ENCODE measurements at places on chromosomes 12 and 14.
A peak's percentile ranks its signal among the peaks of the same experiment; 100 is the strongest.

DNA sequence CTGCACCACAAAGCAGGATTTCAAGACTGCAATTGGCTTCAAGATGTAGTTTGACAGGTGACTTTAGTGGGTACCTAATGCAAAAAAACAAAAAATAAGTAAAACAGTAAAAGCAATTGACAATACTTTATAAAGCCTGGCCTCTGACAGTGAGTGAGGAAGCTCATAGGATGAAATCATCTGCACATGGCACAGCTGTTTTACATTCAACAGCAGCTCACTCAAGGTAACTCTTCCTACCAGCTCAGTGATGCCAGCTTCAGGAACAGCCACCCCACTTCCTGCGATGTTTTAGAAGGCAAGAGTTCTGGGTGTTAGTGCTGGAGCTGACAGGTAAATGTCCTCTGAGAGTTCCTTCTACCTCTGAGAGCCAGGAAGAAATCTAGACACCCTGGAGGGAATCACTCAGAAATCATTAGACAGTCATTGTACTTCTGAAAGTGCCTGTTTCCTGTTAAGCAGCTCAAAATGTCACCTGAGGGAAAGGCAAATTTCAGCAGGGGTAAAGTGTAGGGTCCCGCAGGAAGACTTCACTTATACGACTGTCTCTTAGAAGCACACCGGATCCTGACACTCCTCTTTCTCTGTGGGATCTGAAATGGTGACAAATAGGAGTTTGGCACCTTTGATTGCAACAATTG, 99.9 kb downstream of the FOXN3 start:
- DNase-seq = no peak

GRCh38 chr12:8156845-8157244, at the start of gene ZNF705A:
Gene ZNF705A, plus strand, starts transcription at chr12:8157015. Its CDS starts 15,611 bp downstream, at chr12:8172626.
- no peak for DNase-seq

GRCh38 chr12:61991661-61992060, 268.5 kb upstream of the USP15 start:
- no peak for DNase-seq

DNA sequence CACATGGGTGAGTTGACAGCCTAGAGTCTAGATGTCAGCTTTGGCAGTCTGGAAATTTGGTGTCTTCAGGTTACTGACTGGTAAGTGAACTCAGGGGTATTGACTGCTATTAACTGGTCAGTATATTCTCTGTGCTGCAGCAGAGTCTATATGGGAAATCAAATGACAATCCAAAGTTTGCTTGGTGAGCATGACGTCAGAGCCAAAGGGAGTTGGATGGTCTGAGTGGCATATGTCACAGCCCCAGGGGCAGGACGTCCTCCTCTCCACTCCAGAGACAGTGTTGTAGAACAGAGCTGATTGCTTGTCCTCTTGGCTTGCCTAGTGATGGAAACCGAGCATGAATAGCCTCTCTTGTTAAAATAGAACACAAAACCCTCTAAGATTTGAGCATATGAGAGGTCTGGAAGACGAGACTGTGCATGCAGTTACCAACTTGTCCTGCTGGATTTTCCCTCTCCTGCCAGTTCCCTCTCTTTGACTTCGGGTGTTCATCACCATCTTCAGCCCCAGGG, 3.3 kb upstream of the TBC1D30 start:
- no peak for DNase-seq

DNA sequence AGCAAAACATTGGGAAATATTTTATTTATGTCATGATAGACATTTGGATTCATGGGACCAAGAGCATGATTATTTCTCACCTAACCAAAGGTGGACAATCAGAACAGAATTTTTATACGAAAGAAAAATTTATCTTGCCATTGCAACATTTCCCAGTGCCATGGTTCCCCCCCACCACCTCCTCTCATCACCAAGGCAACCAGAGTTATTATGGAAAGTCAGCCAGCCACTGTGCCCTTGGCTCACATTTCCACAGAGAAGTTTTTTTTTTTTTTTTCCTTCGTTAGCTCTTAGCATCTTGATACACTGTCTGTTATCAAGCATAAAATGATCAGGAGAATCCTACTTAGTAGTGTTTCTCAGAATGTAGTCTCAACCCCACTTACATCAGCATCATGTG, 176.4 kb upstream of the TMTC1 start:
- DNase-seq = no peak

DNA sequence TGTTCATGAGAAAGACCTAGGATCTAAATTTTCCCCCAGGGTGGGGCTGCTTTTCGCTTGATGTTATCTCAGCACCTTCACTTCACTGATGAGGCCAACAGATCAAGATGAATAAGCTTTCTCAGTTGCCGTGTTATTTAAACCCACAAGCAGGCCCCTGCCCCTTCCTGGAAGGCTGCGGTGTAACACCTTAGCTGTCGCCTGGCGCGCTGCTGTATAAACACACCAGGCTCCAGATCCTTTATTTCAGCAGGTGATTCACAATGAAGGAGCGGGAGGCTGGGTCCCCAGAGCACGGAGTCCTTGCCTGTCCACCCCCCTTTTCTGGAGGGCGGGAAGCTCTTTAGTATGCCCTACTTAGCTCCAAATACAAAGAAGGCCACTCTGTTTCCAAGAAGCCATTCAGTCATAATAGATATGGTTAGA, 515.4 kb downstream of the FUT8 start:
- DNase-seq = peak; percentile 33

DNA sequence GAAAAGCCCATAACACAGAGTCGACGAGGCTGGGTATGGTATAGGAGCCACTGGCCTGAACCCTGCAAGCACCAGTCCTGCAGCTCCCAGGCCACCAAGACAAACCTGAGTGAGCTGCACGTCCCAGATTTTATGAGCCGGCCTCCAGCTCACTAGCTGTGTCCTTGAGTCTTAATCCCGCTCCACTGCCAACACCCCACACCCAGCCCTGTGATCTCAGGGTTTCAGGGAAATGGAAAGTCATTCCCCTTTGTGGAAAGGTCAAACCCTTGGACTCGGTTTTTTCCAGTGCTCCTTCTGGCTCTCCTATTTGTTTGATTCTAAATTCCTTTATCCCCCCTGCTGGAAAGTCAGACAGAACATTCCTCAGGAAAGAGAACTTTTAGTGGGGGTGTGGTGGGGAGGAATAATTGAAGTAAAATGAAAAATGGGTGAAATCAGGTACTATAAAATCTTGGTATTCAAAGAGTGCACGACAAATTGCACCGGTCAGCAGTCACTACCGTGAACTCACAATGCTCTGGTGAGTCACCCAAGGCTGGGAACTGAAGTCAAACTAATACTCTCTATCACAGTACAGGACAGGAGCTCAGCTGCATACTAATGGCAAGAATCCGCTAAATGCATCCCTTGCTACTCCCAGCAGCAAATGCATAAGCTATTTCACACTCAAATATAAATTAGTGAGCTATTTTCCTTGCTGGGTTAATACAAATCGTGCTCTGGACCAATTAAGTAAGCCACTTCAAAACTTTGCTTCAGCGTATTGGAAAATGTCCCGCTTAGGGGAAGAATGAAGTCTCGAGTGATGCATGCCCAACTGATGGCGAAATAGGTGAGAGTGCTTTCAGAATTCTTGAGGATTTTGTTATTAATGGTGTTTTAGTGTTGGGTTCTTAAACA, 9.0 kb downstream of the PITPNM2 start:
- DNase-seq = no peak

DNA sequence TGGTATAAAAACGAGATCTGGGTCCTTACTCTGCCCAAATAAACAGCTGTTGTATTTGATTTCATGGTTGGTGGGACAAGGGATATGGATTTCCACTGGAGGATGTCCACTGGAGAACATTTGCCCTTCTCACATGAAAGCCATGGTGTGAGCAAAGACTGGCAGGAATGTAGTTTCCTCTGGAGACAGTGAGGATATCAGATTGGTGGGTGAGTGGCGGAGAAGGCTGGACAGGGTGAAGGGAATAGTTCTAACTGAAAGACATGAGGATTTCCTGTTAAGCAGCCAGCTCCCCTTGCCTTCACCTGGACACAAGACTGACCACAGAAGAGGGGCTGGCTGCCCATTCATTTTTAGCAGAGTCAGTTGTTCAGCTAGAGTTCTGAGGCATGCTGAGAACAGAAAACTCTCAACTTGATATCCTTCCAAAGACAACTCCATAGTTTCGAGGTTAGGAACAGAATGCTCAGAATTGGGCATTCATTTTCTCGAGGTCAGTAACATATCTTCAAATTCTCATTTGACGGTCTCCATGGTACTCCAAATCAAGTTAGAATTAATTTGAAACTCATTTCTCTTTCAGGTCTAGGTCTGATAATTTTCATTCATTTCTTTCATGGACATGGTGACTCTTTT, 365.7 kb downstream of the LRIG3 start:
- DNase-seq = no peak

- no peak for DNase-seq
Observed at GRCh38 chr14:104595116-104595675, 9.4 kb downstream of the TMEM179 start.

DNA sequence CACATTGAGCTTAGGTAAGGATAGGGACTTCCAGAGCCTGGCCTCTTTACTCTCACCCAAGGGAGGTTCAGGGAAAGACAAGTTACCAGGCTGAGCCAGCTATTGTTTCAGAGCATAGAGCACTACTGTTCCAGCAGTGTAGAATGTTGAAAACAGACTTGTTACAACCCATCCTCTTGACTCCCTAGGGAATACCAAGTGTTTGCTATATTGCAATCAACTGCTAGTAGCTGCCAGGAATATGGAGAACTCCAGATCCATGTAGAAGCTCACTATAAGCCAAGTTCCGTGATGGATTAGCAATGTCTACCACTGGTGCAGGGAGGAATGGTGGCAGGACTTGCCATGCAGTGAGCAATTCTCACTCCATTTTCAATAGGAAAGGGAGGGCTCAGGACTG, 199.8 kb upstream of the RBM19 start:
- no peak for DNase-seq

DNA sequence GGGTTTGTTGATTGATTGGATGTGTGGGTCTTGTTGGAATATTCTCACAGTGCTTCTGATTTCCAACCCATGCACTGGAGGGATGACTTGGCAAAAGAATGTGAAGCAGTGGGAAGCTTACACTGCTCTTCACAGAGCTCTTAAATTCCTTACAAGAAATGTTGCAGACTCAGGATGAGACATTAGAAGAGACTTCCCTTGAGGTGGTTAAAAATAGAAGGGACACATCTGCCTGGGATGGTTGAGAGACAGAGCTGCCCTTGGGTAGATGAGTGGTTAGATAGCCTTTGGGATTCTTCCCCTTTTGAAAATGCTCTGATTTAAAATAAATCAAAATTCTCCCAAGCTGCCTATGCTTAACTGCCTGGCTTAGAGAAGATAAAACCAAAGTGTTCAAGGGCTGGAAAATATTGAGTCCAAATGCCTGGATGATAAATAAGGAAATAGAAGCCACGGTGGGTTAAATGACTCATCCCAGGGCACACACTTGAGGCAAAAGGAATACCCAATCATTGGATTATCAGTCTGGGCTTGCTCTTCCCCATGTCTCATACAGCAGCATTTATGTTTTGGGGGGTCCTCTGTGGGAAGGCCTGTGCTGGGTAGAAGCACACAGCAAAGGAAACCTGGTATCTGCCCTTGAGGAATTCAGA, 264.3 kb downstream of the AKAP6 start:
- no peak for DNase-seq

GRCh38 chr14:104254735-104255400, 116.5 kb downstream of the KIF26A start:
- DNase-seq = no peak

DNA sequence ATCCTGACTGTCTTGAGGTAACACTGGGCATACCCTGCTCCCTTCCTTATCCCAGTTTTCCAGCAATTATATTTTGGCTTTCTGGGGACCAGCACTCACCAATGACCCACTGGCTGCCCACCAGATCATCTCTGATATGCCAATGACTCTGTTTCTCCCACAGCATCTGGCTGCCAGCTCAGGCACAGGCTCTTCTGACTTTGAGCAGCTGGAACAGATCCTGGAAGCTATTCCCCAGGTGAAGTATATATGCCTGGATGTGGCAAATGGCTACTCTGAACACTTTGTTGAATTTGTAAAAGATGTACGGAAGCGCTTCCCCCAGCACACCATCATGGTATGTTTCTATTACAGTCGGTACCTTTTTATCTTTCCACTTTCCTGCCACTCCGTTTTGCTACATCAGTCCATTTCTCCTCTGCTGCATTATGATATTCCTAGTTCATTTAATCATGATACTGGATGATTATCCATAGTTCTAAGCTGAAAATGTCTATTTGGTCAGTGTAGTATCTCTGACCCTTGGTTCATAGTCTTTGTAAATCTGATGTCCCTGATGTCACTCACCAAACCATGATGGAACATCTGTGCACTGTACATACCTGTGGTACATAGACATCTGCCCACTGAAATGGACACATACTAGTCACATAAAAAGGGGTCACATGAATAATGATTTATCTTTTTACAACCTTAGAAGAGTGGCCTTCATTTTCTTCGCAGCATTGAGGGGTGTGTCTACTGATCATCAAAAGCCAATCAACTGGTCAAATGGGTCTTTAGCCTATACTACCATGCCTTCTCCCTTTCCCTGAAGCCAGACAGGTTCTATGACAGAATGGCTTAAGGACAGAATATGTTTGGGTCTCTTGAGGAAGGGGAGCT, 3.3 kb downstream of the GMPR2 start:
- no peak for DNase-seq

GRCh38 chr12:4908684-4909409, 858 bp upstream of the KCNA1 start:
- DNase-seq = no peak

DNA sequence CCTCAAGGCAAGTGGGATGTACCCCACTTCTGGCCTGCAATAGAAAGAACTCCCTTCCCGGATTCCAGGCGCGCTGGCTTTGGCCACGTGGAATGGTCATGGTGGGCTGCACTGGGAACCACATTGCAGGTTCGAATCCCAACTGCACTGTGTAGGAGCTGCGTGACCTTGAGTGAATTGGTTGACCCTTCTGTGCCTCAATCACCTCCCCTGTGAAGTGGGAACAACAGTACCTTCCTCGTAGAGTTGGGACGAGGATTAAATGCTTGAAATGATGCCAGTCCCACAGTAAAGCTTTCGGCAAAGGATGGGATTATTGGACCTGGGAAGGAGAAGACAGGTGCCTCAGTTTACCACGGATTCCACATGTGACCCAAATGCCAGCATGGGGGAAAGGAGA, 36.8 kb upstream of the MYL2 start:
- DNase-seq = no peak

- DNase-seq = peak; percentile 21
Observed at GRCh38 chr12:68932961-68933893, at the start of gene CPM. Gene CPM, minus strand, starts transcription at chr12:68933171. Its CDS starts 334 bp downstream, at chr12:68932837.

DNA sequence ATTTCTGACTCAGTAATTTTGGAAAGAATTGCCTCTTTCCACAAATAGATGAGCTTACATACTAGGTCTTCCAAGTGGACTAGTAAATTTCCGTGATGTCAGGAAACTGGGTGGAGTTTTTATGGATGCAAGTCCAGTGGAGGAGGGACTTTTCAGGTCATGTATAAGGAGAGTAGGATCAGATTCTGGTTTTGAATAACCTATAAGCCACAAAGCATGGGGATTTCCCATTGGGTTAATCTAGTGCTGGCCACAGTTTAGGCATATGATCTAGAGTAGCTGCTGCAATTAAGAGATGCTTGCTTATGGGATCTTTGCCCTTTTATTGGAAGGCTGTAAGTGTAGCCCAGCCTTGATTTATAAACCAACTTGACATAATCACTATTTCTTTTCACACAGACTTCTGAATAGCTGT, 33.8 kb downstream of the STK38L start:
- no peak for DNase-seq

Data from stimulated activated CD8-positive, alpha-beta memory T cell treated with anti-CD3 and anti-CD28 coated beads, Interleukin-2, amount 100 ng/mL, for 1 hour (primary cell).